ENCODE measurements at places on chromosomes 6 and 20.
A peak's percentile ranks its signal among the peaks of the same experiment; 100 is the strongest.

- peak; percentile 22 for DNase-seq
Observed at GRCh38 chr6:157527471-157527907, 146.5 kb downstream of the ZDHHC14 start.

DNA sequence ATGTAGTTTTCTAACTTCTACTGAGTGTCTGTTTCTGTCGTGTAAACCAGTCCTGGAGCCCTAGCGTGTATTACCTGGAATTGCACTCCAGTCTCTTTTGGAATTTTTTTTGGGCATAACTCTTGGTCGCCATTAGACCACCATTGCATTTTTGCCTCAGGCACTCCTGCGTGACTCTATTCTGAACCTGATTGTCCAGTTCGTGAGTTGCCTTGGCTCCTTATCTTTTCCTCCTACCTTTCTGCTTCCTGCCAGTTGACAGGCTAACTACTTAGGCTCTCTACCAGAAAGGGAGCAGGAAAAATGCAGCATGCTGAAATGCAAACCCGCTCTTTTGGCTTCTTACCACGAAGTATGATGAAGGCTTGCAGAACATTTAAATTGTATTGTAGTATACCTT is 490.9 kb upstream of the SOX4 start:
- DNase-seq: no peak

GRCh38 chr6:157861184-157861583 is 38.1 kb downstream of the SNX9 start:
- no peak for DNase-seq

DNA sequence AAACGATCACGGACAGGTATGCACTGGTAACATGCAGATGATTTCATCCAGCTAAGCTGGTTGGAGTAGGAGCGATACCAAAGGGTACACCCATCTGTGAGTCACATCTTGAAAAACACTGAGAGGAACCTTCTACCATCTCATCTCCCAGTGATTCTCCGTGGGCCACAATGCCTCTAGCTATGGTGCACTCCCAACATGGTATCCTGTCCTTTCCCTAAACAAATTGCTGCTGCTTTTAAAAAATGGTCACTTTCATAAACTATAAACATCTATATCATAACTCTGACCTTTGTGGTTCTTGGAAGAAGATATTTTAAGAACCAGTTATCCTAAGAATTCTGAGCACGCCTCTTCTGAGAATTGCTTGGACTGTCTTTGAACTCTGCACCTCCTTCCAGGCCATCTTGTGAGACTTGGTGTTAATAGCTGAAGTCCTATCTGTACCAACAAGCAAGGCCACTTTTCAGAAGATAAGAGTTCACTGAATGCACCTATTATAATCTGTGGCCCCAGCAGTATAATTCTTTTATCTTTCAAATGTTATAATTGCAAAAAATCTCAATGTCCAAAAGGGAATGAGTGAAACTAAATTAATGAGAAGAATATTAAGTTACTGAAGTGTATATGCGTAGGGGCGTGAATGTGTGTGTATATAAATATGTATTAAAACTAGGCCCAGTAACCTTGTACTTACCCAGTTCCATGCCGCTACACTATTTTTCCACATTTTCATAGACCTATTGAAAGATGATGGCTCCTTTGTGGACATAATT is 70.5 kb upstream of the TPD52L1 start:
- no peak for DNase-seq

- DNase-seq: no peak
Observed at GRCh38 chr6:141488488-141488887, 644.2 kb upstream of the GJE1 start.

Measured in activated CD4-positive, alpha-beta memory T cell treated with anti-CD3 and anti-CD28 coated beads for 36 hours (primary cell).